Activated naive CD4-positive, alpha-beta T cell treated with Interleukin-2 at 50 U/mL for 16 hours (primary cell): ENCODE measurements at places on chromosomes 11 and 22.

GRCh38 chr11:1202154-1202775 is 20.6 kb upstream of the MUC5B start:
- no peak for DNase-seq

- no peak for DNase-seq
Observed at GRCh38 chr11:111921541-111922230, 3.0 kb downstream of the C11orf52 start.

DNA sequence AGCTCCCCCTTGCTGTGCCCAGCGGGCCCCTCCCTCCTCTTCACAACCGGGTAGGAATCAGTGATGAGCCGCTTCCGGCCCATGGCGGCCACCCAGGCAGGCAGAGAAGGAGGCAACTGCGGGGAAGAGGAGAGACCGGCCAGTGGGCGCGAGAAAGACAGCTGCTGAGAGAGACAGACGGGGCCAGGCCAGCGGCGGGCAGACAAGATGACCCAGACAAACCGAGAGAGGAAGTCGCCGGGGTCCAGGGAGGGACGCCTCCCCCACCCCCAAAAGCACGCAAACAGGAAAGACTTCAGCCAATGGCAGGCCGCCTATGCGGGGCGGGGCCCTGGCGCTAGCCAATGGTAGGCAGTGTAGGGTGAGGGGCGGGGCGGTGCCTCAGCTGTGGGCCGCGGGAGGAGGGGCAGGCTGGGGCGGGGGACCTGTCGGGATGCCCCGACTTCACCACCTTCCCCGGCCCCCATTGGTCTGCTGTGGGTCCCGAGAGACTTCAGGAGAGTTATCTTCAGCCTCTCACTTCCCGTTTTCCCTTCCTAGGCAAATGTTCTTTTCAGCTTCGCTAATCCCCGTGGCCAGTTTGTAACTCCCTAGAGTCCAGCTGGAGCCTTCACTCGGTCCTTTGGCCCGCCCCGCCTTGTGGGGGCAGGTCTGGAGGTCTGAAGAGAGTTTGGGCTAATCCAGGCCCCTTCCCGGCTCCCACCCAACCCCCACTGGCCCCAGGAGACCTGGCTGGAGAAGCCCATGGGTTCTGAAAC is at the start of gene POLD4:
Gene POLD4 (minus strand): TSS at position 230 of the 758 bp plus-strand sequence. CDS start 147 bp downstream, at position 83.
- DNase-seq = peak; percentile 97

DNA sequence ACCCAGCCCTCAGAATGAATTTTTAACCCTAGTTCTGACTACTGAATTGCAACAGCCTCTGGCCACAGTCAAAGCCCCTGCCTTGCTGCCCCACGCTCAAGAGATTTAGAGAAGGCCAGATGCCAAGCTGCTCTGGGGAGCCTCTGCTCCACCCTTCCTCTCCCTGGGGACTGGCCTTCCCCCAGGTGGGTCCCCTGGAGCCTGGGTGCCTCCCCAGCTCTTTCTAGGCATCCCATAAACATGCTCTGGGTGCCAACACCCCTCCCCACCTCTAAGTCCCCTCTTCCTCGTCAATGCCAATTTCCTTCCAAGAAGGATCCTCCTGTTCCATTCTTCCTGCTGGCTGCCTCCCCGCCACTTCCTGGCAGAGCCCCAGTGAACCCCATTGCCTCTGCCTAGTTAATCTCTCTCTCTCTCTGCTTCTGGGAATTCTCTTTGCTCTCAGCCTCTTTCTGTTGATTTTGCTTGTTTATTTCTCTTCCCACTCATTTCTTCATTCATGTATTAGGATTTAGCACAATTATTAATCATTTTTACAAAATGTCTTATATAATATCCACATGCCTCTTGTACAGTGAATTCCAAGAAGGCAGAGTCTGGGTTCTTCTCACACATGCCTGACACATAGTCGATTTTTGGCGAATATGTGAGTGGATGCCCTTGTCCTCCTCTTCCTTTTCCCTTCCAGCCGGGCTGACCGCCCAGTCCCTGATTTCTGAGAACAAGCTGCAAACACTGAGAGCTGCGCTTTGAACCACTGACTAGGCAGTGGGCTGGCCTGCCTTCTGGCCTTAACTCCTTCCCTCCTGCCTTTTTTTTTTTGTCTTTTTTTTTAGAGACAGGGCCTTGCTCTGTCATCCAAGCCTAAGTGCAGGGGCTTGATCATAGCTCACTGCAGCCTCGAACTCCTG is 17.5 kb downstream of the UQCR10 start:
- DNase-seq = no peak

DNA sequence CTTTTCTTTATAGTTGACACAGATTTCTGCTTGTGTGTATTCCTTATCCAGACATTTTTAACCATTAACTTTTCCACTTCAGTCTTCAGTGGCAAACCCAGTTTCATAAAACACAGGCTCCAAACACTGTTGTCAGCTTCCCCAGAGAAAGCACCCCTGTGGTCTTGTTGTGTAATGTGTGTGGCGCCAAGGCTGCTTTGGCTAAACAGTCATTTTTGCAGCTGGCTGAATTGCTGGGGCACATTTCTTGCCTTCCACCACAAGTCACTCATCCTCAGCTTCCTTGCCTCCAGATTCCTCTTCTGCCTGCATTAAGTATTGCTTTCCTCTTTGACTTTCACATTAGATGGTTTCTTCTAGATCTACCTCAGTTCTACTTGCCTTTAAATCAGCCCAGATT is 40.5 kb downstream of the ARHGAP1 start:
- no peak for DNase-seq

GRCh38 chr11:44614281-44614775 is 48.9 kb downstream of the CD82 start:
- DNase-seq = no peak

DNA sequence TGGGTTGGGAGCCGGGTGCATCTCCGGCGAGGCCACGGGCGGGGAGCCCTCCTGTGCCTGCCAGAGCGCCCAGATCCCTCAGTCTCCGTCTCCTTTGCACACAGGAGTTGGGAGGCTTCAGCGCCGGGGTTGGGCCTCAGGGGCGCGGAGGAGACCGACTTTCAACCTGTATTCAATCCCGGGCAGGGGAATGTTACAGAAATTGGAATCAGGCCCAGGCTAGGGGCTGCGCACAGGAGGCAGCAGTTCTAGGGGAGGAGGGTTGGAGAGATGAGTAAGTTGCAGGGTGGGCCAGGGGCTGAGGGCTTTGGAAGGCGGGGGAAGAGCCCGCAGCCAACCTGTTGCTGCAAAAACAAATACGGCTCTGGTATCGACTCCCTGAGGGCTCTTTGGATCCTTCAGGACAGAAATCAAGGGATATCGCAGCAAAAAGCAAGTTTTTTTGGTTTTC is 640 bp upstream of the KCNA4 start:
- DNase-seq = no peak

- DNase-seq = no peak
Observed at GRCh38 chr11:69142895-69143294, 12.8 kb upstream of the SMIM38 start.

- no peak for DNase-seq
Observed at GRCh38 chr11:61343792-61344745, 11.0 kb downstream of the TKFC start.

DNA sequence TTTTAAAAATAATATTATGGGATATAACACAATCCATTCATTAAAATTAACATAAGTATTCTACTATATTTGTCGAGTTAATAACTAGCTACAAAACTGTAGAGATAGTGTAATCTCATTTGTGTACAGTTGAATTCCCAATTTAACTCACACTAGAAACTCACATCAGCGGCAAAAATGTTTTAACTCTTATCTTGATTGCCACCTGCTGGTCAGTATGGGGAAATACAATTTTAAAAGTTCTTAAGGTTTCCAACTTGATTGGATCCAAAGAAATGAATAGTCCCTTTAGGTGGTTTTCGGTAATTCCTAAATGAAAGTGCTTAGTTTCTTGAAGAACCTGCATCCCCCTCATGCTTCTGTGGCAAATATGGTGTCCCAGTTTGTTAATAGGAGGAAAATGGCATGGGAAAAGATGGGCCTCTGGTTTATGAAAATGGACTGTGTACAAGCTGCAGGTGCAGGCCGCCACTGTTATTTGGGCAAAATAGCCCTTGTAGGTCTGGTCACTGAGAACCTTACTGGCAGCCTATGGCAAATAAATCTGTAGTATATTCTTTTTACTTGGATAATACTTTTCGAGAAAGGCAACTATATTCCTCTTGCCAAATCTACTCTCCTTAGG is 33.7 kb upstream of the SLC17A6 start:
- no peak for DNase-seq

DNA sequence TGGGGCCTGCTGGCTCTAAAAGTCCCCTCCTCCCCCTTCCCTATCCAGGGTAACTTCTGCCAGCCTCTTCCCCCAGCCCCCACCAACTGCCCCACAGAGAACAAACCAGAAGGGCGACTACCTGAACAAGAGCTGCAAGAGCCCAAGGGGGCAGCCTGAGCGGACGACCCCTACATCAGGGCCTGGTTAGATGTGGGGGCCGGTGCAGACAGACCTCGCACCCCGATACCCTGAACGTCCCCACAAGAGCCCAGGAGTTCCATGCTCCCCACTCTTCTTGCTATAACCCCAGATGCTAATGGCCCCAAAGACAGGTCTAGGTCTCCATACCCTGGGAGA is 20.7 kb downstream of the SUN2 start:
- no peak for DNase-seq

GRCh38 chr11:128234143-128234542 is 353.2 kb downstream of the ETS1 start:
- no peak for DNase-seq

- no peak for DNase-seq
Observed at GRCh38 chr11:18332891-18333290, 10.5 kb downstream of the GTF2H1 start.

- no peak for DNase-seq
Observed at GRCh38 chr22:45785458-45785857, 113.8 kb downstream of the ATXN10 start.

DNA sequence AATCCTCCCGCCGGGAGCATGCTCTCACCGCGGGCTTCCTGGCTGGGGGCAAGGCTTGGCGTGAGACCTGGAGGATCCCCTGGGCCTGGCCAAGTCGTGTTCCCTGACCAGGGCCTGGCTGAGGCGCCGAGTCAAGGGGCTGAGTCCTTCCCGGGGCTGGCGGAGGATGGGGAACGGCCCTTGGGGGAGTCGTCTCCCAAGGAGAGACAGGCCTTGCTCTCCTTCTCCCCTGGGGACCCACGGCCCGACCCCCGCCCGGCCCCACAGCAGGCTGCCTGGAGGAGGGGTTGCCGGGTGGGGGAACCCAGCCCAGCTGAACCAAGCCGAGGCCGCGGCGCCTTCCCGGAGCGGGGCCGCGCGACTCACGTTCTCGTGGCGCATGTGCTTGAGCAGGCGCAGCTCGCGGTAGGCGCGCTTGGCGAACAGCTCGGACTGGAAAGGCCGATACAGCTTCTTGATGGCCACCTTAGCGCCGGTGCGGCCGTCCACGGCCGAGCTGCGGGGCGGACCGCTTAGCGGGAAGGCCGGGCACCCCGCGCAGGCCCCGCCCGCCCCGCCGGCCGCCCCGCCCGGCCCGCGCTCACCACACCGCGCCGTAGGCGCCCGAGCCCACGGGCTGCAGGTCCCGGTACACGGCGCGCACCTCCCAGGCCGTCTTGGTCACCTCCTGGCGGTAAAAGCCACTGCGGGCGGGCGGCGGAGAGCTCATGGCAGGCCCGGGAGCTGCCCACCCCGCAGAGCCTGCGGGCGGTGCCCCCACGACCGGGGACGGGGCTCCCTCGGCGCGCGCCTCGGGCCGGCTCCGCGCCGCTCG is 475 bp downstream of the MAPK12 start:
- DNase-seq = peak; percentile 40

- peak; percentile 87 for DNase-seq
Observed at GRCh38 chr22:32474635-32475467, at the start of gene FBXO7. FBXO7 (plus strand) TSS chr22:32474811; CDS start chr22:32475003, 192 bp downstream.

GRCh38 chr22:23363683-23364082 is 183.4 kb downstream of the BCR start:
- DNase-seq = no peak

GRCh38 chr11:67045314-67045713 is 11.3 kb upstream of the RHOD start:
- DNase-seq = no peak

DNA sequence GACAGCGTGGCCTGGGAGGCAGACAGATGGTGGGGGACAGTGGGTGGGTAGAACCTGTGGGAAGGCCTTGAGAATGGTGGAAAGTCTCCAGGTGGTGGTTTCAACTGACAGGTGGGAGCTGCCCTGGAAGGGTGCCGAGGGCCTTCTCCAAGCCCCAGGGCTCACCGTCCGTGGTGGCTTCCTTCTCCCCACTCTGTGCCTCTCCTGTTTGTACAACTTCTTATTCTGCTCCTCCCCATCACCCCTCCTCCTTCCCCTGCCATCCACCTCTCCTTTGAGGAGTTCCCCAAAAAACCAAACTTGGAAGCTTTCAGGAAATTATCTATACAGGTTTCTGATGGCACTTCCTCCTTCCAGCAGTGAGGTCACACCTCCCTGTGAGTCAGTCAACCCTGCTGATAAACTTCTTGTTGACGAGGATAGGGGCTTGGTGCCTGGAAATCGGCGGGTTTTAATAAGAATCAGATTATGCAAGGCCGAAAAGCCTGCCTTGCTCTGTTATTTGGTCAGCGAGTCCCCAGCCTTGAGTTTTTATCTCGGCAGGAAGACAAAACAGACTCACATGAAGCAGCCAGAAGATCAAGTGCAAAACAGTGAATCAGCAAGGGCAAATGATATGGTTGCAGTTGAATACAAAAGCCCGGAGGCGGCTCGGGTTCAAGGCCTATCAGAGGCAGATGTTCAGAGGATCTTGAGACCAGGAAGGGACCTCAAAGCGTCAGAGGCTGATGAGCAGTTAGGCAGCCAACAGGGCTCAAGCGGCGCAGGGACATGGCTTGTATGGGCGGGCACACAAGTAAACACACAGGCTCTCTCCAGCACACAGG is 9.5 kb upstream of the ST3GAL4 start:
- DNase-seq = no peak

GRCh38 chr22:22552630-22553029 is 6.4 kb downstream of the PRAME start:
- no peak for DNase-seq

GRCh38 chr11:1887451-1888346 is 4.0 kb downstream of the PRR33 start:
- no peak for DNase-seq

- peak; percentile 1 for DNase-seq
Observed at GRCh38 chr11:44623731-44624491, 58.4 kb downstream of the CD82 start.

GRCh38 chr11:47271961-47272661 is 2.2 kb downstream of the MADD start:
- no peak for DNase-seq

GRCh38 chr11:8262552-8263108 is 1.0 kb downstream of the LMO1 start:
- peak; percentile 17 for DNase-seq

GRCh38 chr11:33703788-33704187 is 3.2 kb upstream of the C11orf91 start:
- DNase-seq = no peak

GRCh38 chr11:101128571-101129202 is 926 bp downstream of the PGR start:
- DNase-seq = no peak
